Kidney tubule cell (primary cell): ENCODE measurements at places on chromosomes 12 and 14.

DNA sequence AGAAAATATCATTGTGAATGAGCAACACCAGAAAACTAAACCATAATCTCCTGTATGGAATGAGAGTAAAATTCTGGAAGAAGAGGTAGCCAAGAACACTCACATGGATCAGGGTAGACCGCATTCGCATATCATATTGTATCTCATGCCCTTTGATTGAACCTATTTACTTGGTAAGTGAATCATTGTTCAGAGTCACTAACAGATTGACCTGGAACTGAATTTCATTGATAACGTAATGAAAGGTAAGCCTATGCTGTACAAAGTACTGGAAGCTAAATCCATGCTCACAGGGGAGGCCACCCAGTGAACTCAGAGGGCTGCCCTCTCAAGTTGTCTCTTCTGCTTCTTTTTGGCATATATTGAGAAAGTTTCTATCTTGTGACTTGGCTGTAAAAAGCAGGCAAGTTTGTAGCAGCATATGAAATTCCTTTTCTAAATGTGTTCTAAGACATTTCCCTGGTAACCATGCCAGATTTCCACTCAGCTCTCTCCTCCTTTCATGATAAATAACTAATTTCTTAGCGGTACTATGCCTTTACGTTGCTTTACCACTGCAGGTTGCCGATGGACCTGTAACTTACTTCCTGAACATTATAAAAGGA is 91.4 kb downstream of the PLCZ1 start:
- DNase-seq = no peak

DNA sequence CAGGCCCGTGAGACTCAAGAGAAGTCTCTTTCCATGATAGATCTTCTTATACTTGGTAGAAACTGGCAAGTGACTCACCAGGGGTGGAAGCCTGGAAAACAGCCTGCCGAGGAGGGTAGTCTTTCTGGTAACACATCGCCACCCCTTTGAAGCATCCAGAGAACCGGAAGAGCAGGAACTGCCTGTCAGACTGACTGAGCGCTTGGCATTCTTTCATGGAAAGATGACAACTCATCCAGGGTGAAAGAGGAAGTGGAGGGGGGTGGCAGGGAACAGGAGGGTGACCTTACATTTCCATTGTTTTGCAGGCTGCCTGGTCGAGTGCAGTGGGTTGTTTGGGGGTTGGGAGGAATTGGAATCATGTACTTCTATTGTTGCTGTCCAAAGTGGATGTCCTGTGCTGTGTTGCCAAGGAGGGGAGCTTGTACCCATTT is 34.5 kb downstream of the PRKCH start:
- DNase-seq = peak; percentile 95

- no peak for DNase-seq
Observed at GRCh38 chr14:36738269-36738668, 76.6 kb downstream of the PAX9 start.

DNA sequence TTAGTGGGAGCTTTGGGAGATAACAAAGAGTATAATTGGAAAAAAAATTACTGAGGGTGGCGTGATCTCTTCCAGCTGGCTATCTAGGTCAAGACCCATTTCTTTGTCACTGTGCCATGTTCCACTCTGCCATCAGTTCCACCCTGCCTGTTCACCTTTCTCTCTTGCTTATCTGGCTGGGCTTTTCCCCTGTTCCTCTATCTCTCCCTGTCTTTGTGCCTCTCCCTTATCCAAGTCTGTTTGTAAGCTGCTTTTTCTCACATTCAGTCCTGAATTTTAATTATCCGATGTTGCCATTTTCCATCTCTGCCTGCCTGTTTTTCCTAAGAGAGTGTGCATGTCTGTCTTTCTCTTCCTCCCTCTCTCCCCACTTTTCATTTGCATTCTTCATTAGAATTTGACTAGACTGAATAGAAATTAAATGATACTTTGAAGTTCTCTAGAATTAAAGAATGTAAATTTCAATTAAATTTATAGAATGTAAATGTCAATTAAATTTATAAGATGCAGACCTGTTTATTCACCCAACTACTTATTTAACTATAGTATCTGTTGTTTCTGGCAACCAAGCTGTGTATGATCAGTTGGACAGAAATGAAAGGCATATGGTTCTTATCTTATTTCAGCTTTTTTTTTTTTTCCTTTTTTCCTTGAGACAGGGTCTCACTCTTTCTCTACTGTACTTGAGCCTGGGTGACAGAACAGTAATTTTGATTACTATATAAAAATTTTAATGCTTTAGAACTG is 40.9 kb upstream of the A2ML1 start:
- DNase-seq = no peak

DNA sequence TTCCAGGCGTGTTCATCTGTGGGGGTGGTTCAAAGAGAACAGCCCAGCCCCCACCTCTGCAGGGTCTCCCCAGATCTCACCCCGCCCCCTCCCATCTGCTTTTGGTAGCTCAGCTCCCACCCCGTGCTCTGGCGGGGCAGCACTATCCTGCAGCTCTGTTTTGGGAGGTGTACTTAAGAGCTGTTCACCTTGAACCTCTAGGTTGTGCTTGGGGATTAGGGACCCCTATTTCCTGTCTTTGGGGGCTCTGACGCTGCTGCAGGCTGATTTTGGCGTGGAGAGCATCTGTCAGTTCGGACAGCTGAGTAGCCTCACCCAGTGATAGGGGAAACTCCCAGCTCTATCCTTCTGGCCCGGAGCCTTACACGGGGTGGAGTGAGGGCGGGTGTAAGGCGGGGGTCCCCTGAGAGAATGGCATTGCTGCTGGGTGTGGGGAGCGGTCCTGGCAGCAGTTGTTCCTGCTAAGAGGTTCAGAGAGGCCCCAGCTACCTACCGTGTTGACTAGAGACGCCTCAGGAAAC is 765 bp downstream of the TMEM120B start:
- DNase-seq = no peak

- DNase-seq = no peak
Observed at GRCh38 chr14:103705118-103705503, 10.1 kb downstream of the XRCC3 start.

GRCh38 chr12:98725476-98726247 is 80.6 kb downstream of the APAF1 start:
- peak; percentile 54 for DNase-seq

- DNase-seq = no peak
Observed at GRCh38 chr12:50686976-50687375, 76.9 kb upstream of the ATF1 start.

GRCh38 chr12:108778053-108778452 is 46.7 kb upstream of the CORO1C start:
- DNase-seq = no peak

- DNase-seq = peak; percentile 88
Observed at GRCh38 chr12:10722905-10723746, at the start of gene YBX3. TSS of gene YBX3 (minus strand) at chr12:10723323. CDS start at chr12:10723111, 212 bp downstream.

DNA sequence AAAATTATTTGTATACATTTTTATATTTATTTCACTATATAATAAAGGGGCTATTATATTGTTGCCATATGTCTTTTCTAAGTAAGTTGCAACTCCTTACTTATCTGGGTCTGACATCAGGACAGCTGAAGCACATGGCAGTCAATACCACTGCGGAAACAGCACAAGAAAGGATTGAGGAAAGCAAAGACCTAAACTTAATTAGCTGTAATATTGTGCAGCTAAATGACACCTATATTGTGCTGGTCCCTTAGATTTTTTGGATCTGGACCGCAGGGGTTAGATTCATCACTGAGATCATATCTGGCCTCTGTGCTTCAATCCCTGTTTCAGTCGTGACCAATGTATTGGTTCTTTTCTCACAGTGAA is 359.6 kb upstream of the DIO2 start:
- DNase-seq = no peak

DNA sequence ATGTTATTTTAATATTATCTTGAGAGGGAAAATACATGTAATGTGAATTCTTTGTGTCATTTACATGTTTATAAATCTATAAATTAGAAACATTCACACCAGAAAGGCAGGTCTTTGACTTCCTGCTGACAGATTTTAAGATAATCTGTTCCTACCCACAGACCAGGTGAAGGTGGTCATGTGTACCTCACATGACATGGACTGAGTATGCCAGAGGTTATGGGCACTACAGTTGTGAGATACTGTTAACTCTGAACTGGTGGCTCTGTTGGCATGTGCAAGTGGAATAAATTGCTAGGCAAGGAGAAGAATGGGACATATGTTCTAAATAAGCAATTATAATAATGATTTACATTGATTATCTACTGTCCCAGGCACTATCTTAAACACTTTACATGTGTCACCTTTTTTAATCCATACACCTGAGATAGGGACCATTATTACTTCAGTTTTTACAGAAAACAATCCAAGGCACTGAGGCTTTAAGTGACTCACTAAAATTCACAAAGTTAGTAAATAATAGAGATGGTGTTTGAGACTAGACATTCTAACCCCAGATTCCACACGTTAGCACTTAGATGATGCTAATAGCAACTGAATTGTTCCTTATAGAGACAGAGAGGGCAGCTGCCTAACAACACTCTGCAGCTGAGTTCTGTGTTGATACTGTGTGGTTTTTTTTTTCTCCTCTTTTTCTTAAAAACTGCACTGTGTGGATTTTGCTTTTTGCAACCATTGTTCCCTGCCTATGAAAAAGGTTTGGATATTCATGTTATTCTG is 23.8 kb downstream of the SLC16A7 start:
- DNase-seq = no peak

DNA sequence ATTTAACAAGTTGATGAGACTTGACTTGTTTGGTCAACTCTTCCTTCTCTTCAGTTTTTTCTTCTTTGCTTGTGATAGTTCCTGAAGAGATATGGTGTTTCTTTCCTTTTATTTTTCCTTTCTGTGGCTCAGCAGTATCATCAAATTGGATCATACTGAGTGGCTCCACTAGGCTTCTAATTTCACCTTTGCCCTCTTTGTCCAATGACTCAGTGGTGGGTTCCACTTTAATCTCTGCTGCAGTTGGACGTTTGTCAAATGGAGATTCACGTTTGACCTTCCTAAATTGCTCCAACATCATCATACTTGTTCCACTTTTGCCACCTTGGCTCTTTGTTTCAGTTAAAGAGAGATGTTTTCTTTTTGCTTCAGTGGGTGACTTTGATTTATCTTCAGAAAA is 41.5 kb downstream of the FAM186A start:
- DNase-seq = no peak

DNA sequence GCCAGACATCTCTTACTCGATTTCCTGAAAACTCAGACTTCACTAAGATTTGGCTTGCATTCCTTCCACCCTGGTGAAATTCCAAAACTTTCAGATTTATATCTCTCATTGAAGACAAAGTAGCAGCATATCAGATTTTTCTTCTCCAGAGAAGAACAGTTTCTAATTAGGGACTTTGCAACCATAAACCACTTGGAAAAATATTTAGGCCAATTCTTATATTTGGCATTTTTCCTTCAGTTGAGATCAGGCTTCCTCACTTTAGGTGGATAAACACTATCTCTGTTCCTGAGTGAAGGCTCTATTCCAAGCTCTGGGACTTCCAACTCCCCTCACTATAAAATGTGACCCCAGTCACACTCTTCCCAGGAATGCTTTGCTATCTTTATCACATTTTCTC is 1434.3 kb upstream of the FLRT2 start:
- no peak for DNase-seq

- no peak for DNase-seq
Observed at GRCh38 chr12:5036031-5036430, 7.6 kb upstream of the KCNA5 start.

GRCh38 chr14:103578401-103579075 is 15.8 kb downstream of the COA8 start:
- DNase-seq = no peak

- DNase-seq = peak; percentile 43
Observed at GRCh38 chr14:23076785-23077408, 18.0 kb downstream of the ACIN1 start.

- no peak for DNase-seq
Observed at GRCh38 chr12:8491646-8492530, 21.4 kb upstream of the CLEC4D start.

DNA sequence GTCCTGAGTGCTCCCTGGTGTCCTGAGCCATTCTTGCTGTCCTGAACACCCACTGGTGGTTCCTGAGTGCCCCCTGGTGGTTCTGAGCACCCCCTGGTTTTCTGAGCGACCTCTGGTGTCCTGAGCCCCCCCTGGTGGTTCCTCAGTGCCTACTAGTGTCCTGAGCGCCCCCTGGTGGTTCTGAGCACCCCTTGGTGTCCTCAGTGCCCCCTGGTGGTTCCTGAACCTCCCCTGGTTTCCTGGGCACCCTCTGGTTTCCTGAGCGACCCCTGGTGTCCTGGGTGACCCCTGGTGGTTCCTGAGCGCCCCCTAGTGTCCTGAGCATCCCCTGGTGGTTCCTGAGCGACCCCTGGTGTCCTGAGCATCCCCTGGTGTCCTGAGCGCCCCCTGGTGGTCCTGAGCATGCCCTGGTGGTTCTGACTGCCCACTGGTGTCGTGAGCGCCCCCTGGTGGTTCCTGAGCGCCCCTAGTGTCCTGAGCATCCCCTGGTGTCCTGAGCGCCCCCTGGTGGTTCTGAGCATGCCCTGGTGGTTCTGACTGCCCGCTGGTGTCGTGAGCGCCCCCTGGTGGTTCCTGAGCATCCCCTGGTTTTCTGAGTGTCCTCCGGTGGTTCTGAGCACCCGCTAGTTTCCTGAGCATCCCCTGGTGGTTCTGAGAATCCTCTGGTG is 473.1 kb downstream of the TMEM121 start:
- peak; percentile 51 for DNase-seq

DNA sequence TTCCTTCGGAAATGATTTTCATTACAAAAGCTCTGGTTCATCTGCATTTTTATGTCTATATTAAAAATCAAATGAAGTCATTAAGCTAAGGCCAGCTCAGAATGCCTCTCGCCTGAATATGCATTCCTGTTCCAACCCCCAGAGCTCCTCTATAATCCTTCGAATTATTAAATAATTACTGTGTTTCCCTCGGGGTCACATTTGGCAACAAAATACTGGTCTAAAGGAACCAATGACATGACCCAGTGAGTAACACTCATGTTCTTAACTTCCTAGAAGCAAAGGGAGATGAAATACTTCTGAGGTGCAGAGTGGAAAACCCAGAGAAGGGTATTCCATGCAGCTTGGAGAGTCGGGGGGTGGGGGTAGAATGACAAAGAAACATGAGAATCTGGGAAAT is 68.3 kb downstream of the FOXN3 start:
- no peak for DNase-seq

GRCh38 chr14:33070475-33070874 is 131.8 kb downstream of the NPAS3 start:
- DNase-seq = no peak

GRCh38 chr12:124098887-124099286 is 125.9 kb downstream of the ZNF664 start:
- no peak for DNase-seq

DNA sequence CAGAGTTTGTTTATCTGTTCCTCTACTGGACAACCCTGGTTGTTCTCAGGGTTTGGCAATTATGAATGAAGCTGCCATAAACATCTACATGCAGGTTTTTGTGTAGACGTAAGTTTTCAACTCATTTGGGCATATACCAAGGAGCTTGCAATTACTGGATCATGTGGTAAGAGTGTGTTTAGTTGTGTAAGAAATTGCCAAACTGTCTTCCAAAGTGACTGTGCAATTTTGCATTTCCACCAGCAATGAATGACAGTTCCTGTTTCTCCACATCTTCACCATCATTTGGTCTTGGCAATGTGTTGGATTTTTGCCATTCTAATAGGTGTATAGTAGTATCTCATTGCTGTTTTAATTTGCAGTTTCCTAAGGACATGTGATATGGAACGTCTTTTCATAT is 39.8 kb upstream of the FBXO33 start:
- no peak for DNase-seq
